A172 (cell line): ENCODE measurements at places on chromosomes 6 and 20.

- no peak for DNase-seq
Measured at GRCh38 chr20:46307999-46308257, 370 bp downstream of the CDH22 start.

GRCh38 chr20:8094850-8095249 lies 37.2 kb upstream of the PLCB1 start:
- DNase-seq = no peak

DNA sequence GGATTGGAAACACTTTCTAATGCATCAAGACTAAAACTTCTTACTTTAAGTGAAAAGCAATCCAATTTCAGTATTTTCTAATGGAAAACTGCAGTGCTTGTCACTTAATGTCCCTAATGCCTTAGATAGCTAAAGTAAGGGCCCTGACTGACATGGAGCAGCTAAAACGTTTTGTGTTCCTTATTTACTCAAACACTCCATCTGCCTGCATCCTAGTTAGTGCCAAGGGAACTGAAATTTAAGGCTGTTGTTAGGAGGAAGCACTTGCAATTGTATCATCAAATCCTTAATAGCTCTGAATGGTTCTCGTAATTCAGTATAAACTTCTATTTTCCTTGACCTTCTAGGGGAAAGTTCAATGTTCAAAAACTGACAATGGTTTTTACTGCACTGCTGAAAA lies 127.4 kb downstream of the GJA10 start:
- no peak for DNase-seq

DNA sequence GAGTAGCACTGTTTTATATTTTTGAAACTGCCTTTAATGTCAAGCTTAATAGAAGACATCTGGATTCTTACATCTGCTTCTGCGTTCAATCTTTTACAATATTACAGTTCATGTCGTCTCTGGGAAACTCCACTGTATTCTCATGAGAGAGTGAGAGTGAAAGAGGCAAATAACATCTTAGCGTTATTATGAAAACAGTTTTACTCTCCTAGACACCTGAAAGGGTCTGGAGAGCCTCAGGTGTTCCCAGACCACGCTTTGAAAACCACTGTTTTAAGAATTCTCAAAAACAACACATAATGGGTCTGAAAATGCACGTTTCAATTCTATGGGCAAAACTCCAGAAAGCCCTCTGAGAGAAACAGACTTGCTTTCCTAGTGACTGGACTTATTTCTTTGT lies 63.3 kb downstream of the ARHGAP18 start:
- DNase-seq = no peak

DNA sequence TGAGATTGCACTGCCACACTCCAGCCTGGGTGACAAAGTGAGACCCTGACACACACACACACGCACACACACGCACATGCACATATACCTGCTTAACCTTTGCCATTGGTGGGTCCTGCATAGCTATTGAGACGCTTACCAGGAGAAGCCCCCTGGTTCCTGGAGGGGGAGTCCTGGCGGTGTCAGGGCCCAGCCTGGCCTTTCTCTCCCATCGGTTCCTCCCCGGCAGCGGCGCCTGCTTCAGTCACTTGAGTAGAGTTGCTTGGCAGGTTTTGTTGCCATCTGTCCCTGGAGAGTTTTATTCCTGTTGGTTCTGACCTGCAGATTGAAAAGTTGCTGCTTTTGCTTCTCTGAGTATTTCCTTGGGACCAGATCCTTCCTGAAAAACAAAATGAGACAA lies 20.6 kb upstream of the FAM209A start:
- no peak for DNase-seq

DNA sequence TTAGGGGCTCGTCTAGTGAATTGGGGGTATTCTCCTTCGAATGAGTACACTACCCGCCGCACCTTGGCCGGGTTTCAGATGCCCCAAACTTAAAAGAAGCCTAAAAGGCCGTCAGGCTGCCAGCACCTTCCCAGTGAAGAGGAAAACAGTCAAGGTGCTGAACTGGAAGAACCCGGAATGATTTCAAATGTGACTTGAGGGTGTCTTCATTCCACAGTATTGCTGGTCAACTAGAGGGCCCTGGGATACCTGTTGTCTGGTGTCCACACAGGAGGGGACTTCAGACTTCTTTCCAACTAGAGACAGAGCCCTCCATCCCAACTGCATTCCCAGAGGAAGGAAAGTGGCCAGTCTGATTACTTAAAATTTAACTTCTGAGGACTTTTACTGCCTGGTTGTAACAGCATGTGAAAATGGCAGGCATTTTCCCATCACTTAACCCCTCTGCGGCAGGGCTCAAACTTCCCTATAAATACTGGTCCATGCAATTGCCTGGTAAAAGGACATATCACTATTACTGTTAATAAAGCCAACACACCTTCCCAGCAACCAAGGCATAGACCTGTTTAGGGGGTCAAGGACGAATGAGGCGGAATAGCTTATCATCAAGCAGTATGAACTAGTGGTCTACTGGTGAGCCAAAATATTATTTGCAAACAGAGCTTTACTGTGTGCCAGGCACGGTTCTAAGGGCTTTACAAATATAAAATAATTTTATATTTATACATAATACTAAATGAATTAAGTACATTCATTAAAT lies 651 bp upstream of the SAMHD1 start:
- DNase-seq = no peak

- DNase-seq = no peak
Measured at GRCh38 chr20:31679357-31680285, 41.9 kb downstream of the COX4I2 start.

DNA sequence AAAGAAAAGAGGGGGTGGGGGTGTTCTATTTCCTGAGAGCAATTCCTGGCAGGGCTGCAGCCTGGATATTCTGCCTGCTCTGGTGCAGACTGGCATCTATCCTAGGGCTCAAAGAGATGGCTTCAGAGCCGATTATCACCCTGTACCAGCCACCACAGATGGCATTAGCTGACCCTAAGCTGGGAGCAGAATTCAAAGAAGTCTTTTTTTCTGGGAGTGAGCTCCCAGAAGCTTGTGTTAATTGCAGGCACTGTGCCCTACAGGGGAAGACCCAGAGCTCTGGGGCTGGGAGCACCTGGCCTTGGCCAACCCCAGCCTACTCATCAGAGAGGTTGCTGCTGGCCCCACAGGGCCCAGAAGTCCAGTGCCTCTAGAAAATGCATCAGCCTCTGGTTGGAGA lies 85.9 kb downstream of the PXDC1 start:
- DNase-seq = no peak

DNA sequence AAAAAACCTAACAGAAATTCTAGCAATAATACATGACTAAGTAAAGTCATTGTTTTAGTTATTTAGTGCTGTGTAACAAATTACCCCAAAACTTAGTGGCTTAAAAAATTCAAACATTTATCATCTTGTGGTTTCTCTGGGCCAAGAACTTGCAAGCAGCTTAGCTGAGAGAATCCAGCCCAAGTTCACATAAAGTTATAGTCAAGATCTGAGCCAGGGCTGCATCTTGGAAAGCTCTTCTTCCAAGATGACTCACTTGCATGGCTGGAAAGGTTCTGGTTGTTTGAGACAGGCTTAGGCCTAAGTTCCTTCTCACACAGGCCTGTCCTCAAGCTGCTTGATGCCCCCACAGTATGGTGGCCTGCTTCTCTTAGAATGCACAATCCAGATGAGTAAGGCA lies 217.8 kb upstream of the TSHZ2 start:
- DNase-seq = no peak

GRCh38 chr20:8334641-8335040 lies 202.6 kb downstream of the PLCB1 start:
- DNase-seq = no peak

DNA sequence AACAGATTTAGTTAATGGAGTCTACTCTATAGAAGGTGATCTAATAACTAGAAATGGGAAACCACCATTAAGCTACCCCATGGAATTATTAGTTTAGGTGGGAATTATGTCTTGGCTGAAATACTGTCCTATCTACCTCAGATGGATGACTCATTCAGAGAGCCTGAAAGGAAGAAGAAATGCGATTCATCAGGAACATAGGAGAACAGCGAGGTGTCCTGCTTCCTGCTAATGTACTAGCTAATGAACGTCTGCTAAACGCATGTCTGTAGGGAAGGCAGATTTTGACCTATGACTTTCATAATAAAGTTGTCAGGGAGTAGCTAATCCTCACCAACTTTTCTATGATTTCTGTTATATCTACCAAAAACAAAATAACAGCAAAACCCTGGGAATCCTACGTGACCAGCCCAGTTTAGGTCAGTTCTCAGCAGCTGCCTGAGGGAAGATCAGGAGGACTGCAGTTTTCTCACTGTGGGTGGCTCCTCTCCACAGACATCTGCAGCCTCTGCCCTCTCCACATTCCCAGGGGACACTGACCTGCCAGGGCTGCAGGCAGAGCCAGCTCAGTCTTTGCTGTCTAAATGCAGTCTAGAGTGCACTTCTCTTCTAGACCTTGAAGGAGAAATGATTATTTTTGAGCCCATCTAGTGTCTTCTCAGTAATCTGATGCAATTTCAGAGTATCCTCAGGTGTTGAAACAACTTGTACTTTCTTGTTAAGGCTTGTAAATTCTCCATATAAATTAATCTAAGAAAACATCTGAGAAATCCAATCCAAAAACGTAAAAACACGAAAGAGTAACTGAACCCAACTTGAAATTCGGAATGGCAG lies 18.1 kb upstream of the SFT2D1 start:
- DNase-seq = no peak

DNA sequence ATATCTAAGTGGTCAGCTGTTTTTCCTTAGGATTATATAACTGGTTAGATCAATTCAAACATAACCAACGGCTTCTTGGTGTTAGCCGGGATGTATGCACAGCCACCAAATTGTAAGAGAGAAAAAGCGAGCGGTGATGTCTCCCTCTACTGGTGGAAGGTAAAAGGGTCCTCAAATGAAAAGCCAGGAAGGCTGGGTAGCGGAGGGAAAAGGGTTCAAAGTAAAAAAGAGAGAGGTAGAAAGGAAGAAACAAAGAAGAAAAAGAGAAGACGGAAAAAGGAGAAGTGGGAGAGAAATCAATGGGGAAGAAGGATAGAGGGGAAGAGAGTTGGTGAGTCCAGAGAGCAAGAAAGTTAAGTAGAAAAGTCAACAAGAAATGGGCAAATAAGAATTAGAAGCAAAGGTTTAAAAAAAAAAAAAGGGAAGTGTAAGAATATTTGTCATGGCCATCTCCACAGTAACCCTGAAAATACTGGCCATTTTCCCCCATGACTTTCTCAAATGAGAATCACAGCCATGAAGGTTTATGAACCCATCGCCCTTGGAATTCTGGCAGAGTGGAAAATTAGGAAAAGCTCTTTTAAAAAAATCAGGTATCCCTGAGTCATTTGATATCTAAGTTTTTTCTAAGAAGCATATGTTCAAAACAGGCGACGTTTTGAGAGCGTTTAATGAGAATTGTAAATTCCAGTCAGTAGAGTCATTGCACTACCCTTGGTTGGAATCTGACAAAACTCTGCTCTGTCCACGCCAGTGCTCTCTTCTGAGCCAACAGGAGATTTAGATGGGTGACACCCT lies 155.6 kb upstream of the SNX9 start:
- DNase-seq = peak; percentile 69

DNA sequence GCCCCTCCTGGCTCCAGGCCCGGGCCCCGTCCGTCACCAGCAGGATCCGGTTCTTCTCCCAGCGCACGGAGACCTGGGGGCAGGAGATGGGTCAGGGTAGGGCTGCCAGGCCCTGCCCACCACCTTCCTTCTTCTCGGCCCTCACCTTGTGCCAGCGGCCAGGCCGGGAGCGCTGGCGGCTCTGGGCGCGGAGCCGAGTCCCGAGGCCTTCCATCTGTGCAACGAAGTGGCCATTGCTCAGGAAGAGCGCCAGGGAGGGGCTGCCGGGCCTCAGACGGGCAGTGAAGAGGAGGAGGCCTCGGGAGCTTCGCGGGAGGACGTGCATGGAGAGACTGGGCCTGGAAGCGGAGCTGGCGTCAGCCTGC lies 7.9 kb downstream of the ADRM1 start:
- peak; percentile 32 for DNase-seq

DNA sequence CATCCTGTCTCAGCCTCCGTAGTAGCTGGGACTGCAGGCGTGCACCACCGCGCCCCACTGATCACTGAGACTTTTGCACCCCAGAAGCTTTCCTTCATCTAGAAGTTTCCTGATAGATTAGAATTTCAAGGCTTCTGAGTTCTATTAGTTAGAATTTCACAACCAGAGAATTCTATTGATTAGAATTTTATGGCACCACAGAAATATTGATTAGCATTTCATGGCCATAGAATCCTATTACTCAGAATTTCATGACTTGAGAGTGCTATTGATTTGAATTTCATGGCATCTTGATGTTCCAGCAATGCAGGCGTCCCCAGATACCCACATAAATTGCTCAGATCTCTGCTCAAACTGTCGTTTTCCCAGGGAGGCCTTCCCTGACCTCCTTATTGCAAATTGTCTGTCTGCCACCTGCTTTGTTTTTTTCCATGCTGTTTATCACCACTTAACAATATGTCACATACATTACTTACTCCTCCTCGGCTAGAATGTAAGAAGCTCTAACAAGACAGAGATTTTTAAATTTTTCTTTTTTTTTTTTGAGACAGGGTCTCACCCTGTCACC lies 16.9 kb upstream of the CBFA2T2 start:
- no peak for DNase-seq

DNA sequence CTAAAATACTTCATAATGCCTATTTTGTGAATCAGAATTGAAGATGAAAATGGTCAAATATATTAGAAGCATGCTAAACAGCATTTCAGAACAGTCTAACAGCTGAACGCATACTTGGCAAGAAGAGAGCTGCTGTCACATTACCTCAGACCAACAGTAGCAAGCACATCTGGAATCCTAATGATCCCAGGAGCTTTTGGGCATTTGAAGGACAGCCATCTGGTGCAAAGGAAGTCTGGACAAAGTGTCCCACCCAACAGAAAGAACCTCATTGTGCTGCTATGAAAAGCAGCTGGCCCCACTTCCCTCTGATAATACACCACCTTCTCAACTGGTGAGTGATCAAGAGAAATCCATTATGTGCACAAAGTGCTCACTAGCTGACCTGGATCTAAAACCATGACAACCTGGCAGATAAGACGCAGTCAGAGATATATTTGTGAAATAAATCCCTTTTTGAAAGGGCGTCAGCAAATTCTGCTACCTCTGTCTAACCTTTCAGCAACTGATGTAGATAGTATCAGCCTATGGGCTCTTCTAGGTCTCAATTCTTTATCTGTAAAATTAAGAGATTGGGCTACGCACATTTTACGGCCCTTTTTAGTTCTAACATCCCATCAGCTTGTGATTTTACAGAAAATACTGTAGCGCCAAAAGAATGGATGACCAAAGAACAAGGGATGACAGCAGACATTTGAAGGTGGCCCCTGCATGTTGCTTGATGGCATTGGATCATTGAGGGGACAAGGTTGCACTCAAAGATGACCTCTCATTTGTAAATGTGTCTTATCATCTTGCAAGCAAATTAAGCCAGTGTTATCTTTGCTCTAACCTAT lies 78.7 kb downstream of the SGK1 start:
- no peak for DNase-seq

DNA sequence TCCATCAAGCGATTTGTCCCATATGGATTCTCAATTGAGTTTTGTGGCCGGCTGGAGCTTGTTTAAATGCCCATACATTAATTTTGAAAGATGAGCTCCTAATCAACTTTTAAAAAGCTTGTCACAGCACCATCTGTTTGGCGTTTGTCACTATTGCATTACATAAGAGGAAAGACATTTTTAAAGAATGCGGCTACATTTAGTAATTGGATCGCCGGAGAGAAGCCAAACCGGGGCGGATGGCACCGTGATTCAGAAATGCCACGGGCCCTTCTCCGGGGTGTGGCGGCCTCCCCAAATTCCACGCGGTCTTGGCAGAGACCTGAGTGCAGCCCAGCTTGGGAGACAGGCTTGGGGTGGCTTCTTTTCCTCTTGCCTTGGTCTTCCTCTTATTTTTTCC lies 67.7 kb upstream of the ZNFX1 start:
- peak; percentile 88 for DNase-seq

- DNase-seq = no peak
Measured at GRCh38 chr6:42805297-42805861, 23.5 kb downstream of the BICRAL start.
